ENCODE measurements at places on chromosomes 3 and 15.
A peak's percentile ranks its signal among the peaks of the same experiment; 100 is the strongest.

GRCh38 chr3:125437631-125438435 lies 62.7 kb upstream of the ZNF148 start:
- DNase-seq: no peak

DNA sequence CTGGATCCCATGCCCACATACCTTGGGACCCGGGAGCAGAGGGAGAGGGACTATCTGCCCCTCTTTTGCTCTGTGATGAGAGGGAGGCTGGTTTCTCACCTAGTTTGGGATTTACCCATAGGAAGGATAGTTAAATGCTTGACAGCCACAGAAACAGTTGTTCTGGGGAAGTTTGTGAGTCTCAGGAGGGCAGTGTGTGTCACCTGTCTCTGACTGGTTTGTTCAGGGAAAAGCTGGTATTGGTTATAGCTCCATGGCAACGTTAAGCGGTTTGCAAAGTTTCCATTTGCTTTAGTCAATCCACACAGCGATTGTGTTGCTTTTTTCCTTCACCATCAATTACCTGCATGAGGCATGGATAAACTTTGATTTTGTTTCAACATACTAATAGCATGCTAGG lies 3.7 kb upstream of the TMED3 start:
- no peak for DNase-seq

DNA sequence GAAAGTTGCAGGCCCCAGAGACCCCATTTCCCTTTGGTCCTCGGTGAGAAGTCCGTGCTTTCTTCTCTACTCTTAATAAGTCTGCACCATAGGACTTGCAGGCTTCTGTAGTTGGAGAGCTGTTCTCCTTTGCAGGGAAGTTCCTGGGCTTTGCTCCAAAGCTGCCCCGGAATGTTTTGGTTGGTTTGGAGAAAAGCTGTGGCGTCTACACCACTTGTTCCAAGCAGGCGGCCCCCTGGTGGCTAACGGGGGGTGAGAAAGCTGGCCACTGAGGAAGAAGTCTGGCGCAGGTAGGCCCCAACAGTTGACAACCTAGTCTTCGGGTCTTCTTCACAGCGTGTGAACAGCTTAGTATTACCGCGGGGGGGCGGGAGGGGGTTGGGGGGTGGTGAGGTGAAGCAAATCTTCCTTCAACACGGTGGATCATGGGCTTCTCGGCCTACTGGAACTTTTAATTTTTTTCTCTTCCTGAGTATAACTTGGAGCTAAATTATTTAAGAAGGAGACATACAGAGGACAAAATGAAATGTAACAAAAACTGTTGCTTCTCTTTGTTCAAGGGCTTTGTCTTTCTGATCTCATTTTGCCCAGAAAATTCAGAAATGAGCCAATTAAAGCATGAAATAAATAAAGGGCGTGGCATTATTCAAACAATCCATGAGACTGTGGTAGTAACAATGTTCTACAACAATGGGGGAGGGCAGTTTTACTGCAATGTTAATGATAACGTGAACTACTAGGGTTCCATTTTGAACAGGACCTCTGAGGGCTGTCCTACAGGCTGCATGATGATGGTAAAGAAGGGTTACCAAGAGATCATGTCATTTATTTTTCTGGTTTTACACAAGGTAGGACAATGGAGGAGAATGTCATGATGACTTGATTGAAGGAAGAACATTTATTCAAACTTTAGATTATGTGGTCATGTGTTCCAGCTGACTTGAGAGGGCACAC lies 2.2 kb upstream of the THRB start:
- peak; percentile 51 for DNase-seq

DNA sequence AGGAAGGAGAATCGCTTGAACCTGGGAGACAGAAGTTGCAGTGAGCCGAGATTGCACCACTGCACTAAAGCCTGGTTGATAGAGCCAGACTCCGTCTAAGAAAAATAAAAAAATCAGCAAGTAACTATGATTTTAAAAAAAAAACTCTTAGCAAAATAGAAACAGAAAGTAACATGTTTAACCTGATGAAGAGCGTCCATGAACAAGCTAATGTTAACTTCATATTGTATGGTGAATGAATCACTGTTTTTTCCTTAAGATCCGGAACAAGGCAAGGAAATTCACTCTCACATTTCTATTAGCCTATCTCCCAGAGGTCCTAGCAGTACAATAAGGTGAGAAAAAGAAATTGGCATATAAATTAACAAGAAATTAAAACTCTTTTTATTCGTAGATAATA lies 69.0 kb downstream of the RFX7 start:
- no peak for DNase-seq

- no peak for DNase-seq
These were observed 287.8 kb upstream of the MCTP2 start for GRCh38 chr15:93943586-93943985.

DNA sequence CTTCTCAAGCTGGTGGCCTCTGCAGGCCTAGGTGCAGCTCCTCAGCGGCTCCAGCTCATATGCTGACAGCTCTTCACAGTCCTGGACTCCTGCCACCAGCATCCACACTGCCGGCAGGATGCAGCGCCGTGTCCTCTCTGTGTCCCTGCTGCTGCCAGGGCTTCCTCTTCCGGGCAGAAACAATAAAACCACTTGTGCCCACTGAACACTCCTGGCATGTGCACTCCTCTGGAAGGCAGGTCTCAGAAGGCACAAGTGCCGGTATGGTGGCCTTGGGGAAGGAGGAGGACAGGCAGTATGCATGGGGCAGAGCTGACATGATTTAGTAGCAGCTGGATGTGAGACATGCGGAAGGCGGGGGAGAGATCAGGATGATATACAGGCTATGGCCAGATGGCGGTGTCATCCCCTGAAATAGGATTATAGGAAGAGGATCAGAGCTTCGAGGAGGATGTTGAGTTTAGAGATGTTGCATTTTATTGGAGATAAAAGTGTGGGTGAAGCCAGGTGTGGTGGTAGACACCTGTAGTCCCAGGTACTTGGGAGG lies 7.5 kb upstream of the MAN2A2 start:
- no peak for DNase-seq

GRCh38 chr3:160676547-160677303 lies at the start of gene ARL14:
TSS of gene ARL14 (plus strand) at chr3:160677160. CDS start at chr3:160677347, 187 bp downstream.
- DNase-seq: no peak

- DNase-seq: peak; percentile 19
These were observed 41.7 kb upstream of the CAPN7 start for GRCh38 chr3:15164340-15164739.

GRCh38 chr15:80179025-80179759 lies 26.4 kb downstream of the FAH start:
- peak; percentile 78 for DNase-seq

DNA sequence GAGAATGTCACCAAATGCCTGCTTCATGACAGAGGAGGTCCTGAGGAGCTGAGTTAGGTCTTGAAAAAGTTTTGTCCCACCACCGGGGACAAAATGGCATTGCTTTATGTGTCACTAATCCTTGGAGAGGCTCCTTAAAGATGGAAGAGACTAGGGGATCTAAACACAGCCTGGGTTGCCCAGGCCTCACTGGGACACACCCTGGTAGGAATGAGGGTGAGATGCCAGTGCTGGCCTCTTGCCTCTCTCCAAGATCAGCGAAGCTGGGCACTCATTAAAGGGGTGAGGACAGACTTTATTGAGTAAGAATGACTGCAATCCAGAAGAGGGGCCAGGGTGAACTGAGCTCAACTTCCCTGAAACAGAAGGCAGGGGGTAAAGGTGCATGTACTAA lies 58.5 kb upstream of the KLF13 start:
- DNase-seq: no peak

DNA sequence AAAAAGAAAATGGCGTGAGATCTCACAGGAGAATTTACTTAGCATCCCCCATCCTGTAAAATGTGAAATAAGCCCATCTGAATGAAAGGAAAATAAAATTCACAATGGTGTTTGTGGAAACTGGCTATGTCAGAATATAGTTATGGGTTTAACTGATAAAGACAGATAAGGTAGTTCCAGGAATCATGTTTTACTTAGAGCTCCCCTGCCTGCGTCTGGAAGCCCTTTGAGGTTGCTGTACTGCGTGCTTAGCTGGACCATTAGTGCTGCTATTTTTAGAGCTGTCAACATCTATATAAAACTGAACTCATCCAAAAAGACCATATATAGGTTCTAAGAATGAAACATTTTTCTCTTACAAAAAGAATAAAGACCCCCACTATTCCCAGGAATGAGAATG lies 130.8 kb downstream of the LSAMP start:
- DNase-seq: no peak

DNA sequence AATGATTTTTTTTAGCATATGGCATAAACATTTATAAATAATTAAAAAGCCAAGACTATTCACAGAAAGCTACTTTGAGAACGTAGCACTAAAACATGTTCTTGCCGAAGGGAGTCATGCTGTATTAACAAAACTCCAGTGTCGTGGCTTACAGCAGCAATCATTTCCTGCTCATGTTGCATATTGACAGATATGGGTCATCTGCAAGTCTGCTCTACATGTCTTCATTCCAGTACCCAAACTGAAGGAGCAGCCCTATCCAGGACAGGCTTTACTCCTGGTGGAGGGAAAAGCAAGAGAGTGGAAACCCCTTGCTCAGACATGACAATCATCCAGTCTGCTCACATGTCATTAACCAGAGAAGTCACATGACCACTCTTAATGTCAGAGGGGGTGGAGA lies 87.6 kb downstream of the NEK11 start:
- no peak for DNase-seq

GRCh38 chr15:85444122-85444745 lies 63.8 kb downstream of the AKAP13 start:
- no peak for DNase-seq

DNA sequence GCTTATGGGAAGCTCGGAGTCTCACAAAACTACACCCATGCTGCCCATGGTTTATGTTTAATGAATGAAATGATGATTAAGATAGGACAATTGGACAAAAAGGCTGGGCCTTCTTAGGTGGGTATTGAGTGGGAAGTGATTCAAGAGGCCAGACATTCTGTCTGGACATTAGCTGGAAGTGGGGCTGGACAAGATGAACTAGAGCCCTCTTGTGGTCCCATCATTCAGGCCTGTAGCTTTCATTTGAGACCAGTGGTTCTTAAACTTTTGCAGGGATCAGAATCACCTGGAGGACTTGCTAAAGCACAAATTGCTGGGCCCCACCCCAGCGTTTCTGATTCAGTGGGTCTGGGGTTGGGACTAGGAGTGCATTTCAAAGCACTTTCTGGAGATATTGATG lies 290.4 kb upstream of the CTDSPL start:
- no peak for DNase-seq

DNA sequence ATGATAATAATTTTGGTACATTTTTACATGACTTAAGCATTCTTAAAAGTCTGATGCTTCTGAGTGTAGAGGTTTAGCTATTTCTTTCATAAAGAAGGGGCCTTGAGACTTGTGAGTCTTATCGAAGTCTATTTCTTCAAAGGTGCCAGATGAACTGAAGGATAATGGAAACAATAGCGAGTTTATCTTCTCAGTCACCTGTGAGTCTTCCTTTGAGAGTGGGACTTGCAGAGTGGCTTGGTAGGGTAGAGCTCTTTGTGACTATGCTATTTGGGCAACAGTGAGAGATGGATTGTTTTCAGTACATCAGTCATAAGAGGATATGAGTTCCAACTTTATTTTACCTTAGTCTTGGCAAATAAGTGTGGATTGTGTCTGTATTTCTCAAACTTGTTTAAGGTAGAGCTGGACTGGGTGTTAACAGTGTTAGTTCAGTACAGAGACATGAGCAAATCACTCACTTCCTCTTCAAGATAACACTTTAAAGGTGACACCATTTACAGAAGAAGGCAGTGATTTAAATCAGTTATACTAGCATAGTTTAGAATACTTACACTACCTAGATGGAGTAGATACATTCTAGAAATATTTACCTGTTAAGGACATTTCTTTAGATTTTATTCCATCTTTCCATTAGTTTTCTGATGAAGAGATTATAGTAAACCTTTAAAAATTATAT lies 3.2 kb downstream of the AKAP13 start:
- no peak for DNase-seq

GRCh38 chr3:134630506-134630905 lies 20.3 kb downstream of the KY start:
- DNase-seq: no peak

Data from BJ (cell line).